Stimulated activated CD4-positive, alpha-beta T cell treated with anti-CD3 and anti-CD28 coated beads, Interleukin-12 subunit alpha, Interleukin-12 subunit beta, amount 100 ng/mL, for 48 hours (primary cell): ENCODE measurements at places on chromosomes 12 and 14.

DNA sequence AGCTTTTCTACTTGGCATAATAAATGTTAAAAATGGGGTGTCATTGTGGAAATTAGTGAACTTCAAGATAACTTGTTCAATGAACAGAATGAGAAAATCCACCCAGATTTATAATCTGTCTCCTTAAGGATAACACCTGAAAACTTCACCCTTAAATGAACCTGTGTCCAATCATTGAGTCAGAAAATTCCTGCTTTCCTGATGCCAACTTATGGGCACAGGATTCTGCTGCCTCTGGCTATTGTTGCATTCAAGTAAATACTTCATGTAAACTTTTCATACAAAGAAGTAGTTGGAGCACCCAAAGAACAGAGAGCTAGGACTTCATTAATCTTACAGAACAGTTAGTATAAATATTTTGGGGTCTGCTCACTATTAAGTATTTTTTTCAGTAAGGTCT lies 98.9 kb upstream of the PLEKHA5 start:
- no peak for DNase-seq

GRCh38 chr14:104726600-104727451 lies 2.8 kb downstream of the ADSS1 start:
- no peak for DNase-seq

- no peak for DNase-seq
Measured at GRCh38 chr14:31124197-31124596, 83.4 kb downstream of the HECTD1 start.

- no peak for DNase-seq
Measured at GRCh38 chr12:59403259-59403932, 192.4 kb upstream of the SLC16A7 start.

- DNase-seq, result no peak
Measured at GRCh38 chr14:87014856-87015255, 978.1 kb downstream of the GALC start.
